Aorta (tissue), 5 donors: ENCODE measurements at places on chromosomes 1 and 21. TPM values are rescaled to one million over a fixed set of nuclear protein-coding genes. Genes with fewer than 3 reads are reported as not detected.
A peak's percentile ranks its signal among the peaks of the same experiment; 100 is the strongest.

GRCh38 chr1:17611991-17612390, 72.5 kb downstream of the ARHGEF10L start:
- no peak for DNase-seq

DNA sequence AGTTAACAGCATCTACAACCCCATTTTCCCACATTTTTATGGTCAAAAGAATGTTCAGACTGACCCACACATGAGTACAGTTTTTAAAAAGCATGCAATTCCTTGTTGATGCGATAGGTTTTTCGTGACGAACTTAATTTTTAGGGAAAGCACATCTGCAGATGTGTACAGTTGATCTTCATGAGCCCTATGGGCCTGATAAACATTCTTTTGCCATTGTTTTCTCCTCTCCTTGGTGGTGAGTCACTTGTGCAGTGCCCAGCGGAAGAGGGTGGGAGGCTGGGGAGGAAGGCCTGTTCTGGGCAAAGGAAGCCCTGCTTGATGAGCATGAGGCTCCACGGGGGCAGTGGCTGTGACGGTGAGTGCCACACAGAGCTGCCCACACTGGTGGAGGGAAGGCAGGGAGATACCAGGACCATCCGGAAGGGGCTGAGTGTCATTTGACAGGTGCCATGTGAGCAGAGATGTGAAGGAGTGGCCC, 5.3 kb downstream of the ARF1 start:
- peak; percentile 84 for DNase-seq

- no peak for DNase-seq
Observed at GRCh38 chr1:76250271-76250670, 175.7 kb downstream of the ST6GALNAC3 start.

- DNase-seq = no peak
Observed at GRCh38 chr21:41928621-41929220, 25.1 kb downstream of the C2CD2 start.

DNA sequence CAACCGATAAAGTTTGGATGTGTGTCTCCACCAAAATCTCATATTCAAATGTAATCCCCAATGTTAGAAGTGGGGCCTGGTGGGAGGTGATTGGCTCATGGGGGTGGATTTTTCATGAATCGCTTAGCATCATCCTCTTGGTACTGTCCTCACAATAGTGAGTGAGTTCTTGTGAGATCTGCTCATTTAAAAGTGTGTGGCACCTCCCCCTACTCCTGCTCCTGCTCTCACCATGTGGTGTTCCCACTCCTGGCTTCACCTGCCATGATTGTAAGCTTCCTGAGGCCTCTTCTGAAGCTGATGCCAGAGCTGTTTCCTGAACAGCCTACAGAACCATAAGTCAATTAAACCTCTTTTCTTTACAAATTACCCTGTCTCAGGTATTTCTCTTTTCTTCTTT, 28.2 kb upstream of the PRDX6 start:
- DNase-seq = no peak

GRCh38 chr1:86865973-86866637, 47.8 kb downstream of the SELENOF start:
- DNase-seq = no peak

DNA sequence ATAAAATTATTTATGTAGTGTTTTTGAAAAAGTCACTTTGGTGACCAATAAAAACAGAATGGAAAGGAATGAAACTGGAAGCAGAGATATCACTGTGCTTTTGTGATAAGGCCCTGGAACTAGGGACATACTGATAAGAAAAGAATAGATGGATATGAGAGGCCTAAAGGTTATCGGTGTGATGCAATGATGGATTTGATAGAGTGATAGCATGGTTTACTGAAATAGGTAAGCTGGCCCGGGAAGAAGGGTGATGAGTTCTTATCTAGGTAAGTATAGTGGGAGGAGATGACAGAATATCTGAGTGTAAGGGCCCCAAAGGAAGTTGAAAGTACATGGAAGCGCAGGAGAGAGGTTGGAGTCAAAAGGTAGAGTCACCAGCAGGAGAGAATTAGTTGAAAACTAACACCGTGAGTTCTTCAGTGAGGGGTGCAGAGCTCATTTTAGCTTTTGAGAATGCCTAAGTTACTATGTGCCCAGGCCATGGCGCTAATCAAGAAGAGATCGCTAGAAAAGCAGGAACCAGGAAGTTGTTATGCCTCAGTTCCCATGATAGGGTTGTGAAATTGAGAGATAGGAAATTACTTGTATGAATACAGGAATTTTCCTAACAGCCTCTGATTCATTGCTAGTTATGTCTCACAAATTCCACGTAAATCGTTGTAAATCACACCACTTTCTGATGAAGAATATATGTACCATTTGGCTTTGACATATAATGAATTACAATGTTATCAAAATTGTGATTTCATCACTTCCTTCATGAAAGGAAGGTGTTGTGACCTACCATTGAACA, 115.3 kb downstream of the PLA2G4A start:
- no peak for DNase-seq

GRCh38 chr1:32341971-32342370, 5.9 kb upstream of the MARCKSL1 start:
- DNase-seq = peak; percentile 22

DNA sequence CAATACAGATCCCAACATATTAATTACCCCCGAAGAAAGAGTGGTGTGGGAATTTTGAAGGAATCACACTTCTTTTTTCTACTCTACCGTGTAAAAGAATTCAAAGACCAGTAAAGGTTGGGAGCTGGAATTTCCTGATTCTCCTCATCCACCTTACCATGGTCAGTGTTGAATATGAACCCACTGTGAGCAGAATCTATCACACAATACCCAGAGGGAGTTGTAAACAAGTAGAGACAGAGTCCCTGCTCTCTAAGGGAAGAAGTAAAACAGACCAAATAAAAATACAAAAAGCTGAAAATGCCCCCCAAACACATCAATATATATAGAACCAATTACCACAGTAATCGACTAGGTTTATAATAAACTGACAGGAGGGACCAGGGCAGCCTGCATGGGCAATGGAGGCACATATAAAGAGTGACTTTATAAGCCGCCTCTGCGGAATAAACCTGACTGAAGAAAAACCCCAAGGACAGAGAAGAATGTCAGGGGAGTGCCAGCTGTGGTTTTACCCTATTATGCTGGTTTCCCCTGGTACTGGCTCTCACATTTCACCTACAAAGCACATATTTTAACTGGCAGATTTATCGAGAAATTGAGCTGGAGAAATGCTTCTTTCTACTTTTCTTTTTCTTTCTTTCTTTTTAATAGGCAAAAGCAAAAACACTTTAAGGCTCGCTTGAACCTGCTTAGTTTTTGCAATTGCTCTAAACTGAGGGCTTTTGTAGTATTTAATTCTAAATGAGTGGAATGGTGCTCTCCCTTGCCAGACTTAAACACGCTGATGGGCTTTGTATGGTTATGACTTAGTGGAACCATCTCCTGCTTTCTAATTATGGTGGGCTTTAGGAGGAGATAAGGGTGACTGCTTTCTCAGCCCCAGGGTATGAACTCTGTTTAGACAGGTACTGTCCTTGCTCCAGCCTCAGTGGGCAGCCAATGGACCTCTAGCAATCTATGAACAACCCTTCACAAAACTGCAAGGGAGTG, 244.8 kb downstream of the ASTN1 start:
- no peak for DNase-seq

- DNase-seq = no peak
Observed at GRCh38 chr1:3271866-3272265, 182.6 kb upstream of the ARHGEF16 start.

- DNase-seq = no peak
Observed at GRCh38 chr1:248857201-248857600, 1.7 kb downstream of the ZNF692 start.

- no peak for DNase-seq
Observed at GRCh38 chr1:245278846-245279245, 124.1 kb downstream of the KIF26B start.

DNA sequence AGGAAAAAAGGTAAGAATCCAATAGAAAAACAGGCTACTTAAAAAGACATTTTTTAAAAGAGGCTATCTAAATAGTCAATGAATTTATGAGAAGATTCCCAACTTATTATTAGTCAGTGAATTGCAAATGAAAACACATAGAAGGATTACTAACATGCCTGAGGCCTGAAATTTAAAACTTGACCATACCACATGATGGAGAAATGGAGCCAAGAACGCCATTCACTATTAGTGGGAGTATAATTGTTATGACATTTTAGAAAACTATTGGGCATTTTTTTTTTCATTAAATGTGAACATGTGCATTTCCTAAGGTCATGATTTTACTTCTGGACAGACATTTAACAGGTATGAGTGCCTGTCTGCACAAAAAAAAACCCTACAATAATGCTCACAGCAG, 24.8 kb upstream of the OR2B11 start:
- no peak for DNase-seq

GRCh38 chr1:227892489-227893299, 55.0 kb downstream of the WNT9A start:
- no peak for DNase-seq

- DNase-seq = no peak
Observed at GRCh38 chr1:228846952-228847351, 111.7 kb downstream of the RHOU start.

DNA sequence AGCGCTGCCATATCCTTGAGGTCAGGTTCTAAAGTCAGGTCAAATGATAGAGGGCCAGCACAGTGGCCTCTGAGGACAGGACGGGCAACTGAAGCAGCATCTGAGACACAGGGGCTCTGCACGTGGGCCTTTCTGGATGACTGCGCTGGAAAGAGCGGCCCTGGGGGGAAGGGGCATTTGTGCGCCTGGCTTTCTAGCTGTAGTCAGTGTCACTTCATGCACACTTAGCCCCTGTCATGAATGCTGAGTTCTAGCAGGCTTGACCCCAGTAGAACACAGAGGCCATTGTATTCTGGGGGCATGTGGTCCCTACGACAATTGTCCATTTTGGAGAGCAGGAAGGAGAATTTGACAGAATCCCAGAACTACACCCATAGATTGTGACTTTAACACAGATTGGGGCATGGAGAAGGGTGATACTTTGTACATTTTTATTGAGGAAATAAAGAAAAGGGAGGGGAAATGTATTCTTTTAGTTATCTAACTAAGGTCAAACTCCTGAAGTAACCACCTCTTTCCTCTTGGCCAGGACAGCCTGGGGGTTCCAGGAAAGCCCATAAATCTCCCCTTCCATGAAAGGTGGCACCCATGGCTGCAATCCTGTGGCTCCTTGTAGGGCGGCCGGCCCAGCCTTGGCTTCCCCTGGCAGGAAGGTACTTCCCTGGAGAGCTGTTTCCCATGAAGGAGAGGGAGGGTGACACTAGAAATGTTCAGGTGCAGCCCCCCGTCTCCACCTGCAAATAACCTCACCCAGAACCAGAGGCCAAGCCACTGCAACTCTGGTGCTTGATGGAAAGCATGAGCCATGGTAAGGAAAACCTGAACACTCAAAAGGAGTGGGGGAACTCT, 34.4 kb downstream of the NTPCR start:
- no peak for DNase-seq

GRCh38 chr1:230787471-230787870, 40.3 kb downstream of the CAPN9 start:
- DNase-seq = no peak

DNA sequence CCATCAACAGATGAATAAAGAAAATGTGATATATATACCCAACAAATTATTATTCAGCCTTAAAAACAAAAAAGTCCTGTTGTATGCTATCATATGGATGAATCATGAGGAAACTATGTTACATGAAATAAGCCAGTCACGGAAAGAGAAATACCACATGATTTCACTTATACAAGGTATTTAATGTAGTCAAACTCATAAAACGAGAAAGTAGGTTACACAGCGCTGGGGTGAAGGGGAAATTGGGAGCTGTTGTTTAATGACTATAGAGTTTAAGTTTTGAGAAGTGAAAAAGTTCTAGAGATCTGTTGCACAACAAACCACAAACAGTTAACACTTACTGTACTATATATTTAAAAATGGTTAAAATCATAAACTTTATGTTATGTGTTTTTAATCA, 58.5 kb downstream of the SLC25A24 start:
- DNase-seq = no peak

DNA sequence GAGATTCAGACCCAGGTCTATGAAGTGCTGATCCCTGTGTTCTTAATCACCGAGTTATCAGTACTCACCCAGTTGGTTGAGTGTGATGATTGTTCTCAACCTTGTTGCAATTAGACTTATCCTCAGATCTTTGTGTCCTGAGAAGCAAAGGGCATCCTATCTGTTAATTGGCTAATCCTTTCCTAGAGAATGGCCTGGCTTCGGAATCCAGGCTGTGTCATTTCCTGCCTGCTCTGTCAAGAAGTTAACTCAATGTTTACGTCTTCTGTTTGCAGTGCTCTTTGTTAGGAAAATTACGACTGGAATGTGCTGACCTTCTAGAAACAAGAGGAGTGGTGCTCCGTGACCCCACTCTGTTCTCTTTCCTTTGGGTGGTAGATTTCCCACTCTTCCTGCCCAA, 14.7 kb downstream of the GAS5 start:
- no peak for DNase-seq

- no peak for DNase-seq
Observed at GRCh38 chr1:109083923-109084322, 6.6 kb upstream of the TMEM167B start.

DNA sequence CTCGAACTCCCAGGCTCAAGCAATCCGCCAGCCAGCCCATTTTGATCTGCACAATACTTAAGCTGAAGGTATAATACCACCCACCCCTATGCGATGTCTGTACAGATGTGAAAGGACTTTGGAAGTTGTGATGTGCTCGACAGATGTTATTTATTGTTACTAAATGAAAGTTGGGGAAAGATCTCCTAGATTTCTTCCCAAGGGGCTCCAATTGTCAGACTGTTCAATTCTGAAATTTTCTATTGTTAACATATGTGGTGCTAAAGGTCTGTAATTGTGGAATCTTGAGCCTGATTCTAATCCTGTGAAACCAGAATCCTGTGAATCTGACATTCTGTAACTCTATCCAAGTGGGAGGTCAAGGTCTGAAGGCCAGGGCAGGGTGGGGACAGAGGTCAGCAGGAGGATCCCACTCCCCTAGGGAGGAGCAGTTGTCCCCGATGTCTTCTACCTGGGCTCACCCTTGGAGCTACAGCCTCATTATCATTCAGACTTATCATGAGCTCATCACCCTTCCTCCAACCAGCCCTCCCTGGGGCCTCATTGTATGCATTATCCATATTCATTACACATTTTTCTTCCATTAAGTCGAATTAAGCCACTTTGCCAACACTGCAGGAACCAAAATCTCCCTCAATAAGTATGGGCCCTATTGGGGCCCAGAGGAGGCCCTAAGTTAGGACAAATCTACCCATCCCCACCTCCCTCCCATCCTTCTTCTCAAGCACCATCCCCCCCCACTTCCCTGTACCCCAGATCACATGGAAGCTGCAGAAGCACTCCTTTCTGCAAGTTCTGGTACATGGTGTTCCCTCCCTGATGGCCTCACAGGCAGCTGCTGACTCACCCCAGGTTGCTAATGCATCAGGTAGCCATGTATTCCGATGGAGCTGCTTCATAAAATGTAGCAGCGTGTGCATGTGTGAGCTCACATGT, 32.3 kb downstream of the SHISAL2A start:
- DNase-seq = no peak

GBP6 gene
- total RNA-seq = not detected

BTBD19 gene
- total RNA-seq = 38.5 TPM

NECTIN4 gene
- 0.24 TPM for total RNA-seq

XCL2 gene
- 1.1 TPM for total RNA-seq

PLXNA2 gene
- total RNA-seq = 33.3 TPM

FAM167B gene
- total RNA-seq = 11.8 TPM

PGLYRP3 gene
- not detected for total RNA-seq

TAL1 gene
- total RNA-seq = 6.0 TPM

LRRC3 gene
- 1.6 TPM for total RNA-seq

NME7 gene
- total RNA-seq = 13.3 TPM

OR2T6 gene
- not detected for total RNA-seq
